Lung microvascular endothelial cell (primary cell): ENCODE measurements at places on chromosomes 7 and 10. TPM values are rescaled to one million over a fixed set of nuclear protein-coding genes. Genes with fewer than 3 reads are reported as not detected.

DNA sequence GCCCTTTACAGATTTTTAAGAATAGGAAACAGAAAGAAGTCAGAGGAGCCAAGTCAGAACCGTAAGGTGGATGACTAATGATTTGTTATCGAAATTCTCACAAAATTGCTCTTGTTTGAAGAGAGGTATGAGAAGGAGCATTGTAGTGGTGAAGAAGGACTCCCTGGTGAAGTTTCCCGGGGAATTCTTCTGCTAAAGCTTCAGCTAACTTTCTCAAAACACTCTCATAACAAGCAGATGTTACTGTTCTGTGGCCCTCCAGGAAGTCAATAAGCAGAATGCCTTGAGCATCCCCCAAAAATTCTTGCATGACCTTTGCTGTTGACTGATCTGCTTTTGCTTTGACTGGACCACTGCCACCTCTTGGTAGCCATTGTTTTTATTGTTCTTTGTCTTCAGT, 152.9 kb downstream of the HGF start:
- no peak for DNase-seq

DNA sequence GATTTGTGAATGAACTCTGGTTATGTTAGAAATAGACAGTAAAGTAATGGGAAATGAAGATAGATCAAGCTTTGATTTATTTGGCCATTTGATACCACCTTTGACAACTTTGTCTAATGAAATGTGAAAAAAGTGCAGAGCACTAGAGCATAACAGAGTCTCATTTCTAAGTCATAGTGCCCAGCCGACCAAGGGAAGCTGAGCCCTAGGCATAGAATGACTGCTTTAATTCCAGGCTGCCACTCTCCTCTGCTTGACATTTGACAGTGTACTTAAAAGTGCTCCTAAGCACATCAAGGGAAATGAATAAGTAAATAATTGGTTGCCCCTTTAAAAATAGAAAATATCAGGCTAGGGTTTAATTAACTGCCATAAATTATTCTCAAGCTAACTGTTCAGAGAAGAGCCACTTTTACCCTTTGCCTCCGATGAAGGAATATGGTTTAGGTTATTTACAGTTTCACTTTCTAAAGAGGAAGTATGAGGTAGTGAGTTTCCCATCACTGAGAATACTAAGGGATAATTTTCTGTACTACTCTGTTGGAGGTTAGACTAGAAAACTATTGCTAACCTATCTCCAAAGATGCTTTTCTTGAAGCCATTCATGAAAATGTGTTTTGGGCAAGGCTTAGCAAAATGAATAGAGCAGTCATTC, 591.6 kb downstream of the REEP3 start:
- no peak for DNase-seq

DNA sequence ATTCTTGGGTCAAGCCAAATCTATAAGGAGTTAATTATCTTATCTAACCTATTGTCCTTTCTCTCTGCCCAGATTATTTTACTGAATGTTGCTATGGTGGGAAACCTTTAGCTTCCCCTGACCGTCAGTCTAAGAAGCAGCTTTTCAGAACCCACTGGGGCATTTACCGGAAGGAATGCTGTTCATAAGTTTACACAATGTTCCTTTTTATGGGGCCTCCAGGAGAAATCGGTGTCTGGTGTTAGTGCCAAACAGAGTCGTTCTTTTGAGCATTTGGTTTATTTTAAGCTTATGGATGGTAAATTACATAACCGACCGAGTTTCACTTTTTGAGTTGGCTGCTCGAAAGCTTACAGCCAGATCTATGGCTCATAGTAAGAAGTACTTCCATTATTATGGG, 111.9 kb downstream of the CACNB2 start:
- DNase-seq: no peak

- no peak for DNase-seq
Observed at GRCh38 chr7:148657929-148658328, 40.8 kb upstream of the CUL1 start.

GRCh38 chr7:101377189-101377736, 14.6 kb downstream of the COL26A1 start:
- DNase-seq: no peak

- DNase-seq: no peak
Observed at GRCh38 chr7:14954035-14954434, 51.5 kb upstream of the DGKB start.

DNA sequence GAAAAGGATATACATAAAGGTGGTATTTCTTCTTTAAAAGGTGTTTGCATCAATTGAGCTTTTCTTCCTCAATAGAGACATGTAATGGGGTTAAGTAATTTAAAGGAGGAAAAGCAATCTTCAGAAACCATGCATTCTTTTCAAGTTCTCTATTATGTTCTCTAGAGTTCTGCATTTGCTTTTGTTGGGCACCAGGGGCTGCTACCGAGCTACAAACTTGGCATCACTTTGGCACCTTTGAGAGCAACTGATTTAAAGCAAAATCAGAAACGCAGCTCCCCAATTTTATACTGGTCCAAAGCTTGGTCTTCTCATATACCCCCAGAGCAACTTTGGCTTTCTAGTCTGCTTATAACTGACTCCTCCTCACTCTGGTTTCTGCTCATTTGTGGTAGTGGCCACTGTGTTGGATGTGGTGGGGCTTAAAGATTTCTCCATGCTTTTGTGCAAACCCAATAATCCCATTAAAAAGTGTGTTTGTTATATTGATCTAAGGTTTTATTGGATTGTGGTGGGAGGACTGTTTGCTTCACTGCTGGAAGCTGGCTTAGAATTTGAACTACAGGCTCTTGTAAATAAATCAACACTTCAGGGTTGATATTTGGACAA, 712.1 kb downstream of the PHTF2 start:
- peak; percentile 41 for DNase-seq

GRCh38 chr10:93773705-93774104, 16.0 kb downstream of the LGI1 start:
- no peak for DNase-seq

DNA sequence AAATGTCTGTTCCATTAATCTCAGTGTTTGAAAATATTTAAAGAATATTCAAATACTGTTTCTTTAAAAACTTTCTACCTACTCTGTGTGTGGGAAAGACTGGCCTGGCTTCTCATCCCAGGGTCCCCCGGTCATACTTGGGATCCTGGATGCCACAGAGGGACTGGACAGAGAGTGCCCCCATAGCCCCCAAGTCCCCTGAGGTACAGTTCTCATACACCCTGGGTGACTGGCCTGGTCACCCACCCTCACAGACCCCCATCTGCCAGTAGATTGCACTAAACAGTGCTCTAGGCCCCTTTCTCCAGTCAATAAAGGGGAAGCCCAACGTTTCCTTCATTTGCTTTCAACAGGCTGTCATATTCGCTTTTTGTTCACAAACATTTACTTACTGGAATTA, 3.0 kb downstream of the TMEM273 start:
- DNase-seq: no peak

- no peak for DNase-seq
Observed at GRCh38 chr7:108328174-108328651, 128.0 kb downstream of the NRCAM start.

DNA sequence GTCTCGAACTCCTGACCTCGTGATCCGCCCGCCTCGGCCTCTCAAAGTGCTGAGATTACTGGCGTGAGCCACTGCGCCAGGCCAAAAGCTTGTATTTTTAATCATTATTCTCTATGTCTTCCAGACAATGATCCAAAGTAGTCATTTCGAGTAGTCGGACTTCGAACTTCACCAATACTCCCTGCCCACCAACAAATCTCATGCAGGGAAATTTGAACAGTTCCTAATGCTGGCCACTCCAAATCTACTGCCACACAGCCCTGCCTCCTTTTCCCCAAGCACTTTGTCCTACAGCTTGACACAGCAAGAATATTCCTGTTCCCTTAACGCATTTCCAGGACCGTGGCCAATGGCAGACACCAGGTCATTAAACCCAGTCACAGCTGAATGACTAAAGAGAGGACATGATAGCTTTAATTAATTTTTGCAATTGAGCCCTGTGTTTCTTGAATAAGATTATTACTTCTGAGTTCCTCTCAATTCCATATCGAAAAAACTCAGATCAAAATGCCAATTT, 142.3 kb upstream of the NRP1 start:
- no peak for DNase-seq

GRCh38 chr7:48760528-48761265, 163.7 kb upstream of the CDC14C start:
- no peak for DNase-seq

Gene STEAP4
- total RNA-seq: not detected in 2 replicates

Gene CNTNAP2
- total RNA-seq: under 0.01 TPM in 1 of 2 replicates, not detected in the other

Gene TRIM50
- not detected in 2 replicates for total RNA-seq

Gene PPP1R17
- total RNA-seq: not detected in 2 replicates

Gene AGAP9
- total RNA-seq: 0.65 and 0.79 TPM in 2 replicates
